ENCODE measurements at places on chromosomes 13 and 19. TPM values are rescaled to one million over a fixed set of nuclear protein-coding genes. Genes with fewer than 3 reads are reported as not detected.
A peak's percentile ranks its signal among the peaks of the same experiment; 100 is the strongest.

DNA sequence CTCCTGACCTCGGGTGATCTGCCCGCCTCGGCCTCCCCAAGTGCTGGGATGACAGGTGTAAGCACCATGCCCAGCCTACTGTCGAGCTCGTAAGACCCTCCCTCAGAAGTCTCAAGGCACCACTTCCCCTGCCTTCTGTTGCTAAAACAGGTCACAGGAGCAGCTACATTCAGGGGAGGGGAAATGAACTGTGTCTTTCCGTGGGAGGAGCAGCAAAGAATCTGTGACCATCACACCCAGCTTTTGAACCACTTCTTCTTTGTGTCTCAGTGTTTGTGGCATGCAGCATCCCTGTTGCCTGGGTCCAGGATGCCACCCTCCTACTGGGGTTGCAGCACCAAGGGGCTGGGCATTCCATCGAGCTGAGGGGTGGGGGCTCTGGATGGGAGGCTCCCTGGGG lies 7.7 kb upstream of the CSNK1G2 start:
- peaks cover 15% of the 10 kb centered on the region for H3K4me1 ChIP-seq
- DNase-seq = no peak
- H3K4me3 ChIP-seq = no peak overlapping the region

- no peaks in the 10 kb centered on the region for H3K27me3 ChIP-seq
- peaks cover 32% of the 10 kb centered on the region for H3K4me1 ChIP-seq
- peak overlapping the region; percentile 62 for H3K4me3 ChIP-seq
- H3K36me3 ChIP-seq = no peaks in the 10 kb centered on the region
- H3K27ac ChIP-seq = peak overlapping the region; percentile 97
These were observed 1.5 kb downstream of the PDS5B start for GRCh38 chr13:32587811-32588170.

GRCh38 chr13:110464556-110465333 lies 96.8 kb downstream of the RAB20 start:
- no peaks in the 10 kb centered on the region for H3K4me1 ChIP-seq
- H3K27me3 ChIP-seq = no peaks in the 10 kb centered on the region
- H3K36me3 ChIP-seq = peaks cover 21% of the 10 kb centered on the region
- no peak for DNase-seq
- H3K4me3 ChIP-seq = no peak overlapping the region

DNA sequence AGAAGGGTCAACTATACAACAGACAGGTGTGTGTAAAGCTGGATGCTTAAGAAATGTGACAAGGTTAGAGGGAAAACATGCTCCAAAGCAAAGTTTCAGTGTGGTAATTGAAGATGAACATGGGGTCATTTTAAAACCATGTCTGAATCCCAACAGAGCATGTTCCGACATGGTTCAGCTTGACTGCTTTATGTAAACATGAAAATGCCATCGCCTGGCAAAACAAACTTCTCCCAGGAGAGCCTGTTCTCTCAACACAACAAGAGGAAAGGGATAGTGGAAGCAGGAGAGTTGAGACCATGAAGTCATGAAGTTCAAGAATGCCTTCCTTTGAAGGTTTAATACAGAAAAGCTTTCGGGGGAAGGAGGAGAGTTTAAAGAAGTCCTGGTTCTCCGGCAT lies 85.8 kb downstream of the EPSTI1 start:
- H3K4me1 ChIP-seq = no peaks in the 10 kb centered on the region
- H3K4me3 ChIP-seq = no peak overlapping the region
- no peaks in the 10 kb centered on the region for H3K36me3 ChIP-seq
- H3K27ac ChIP-seq = no peak overlapping the region
- H3K27me3 ChIP-seq = no peaks in the 10 kb centered on the region

- peak overlapping the region; percentile 68 for H3K27ac ChIP-seq
- no peak overlapping the region for H3K4me3 ChIP-seq
- H3K4me1 ChIP-seq = peaks cover 10% of the 10 kb centered on the region
- no peaks in the 10 kb centered on the region for H3K36me3 ChIP-seq
- DNase-seq = no peak
These were observed 256.9 kb downstream of the SPRY2 start for GRCh38 chr13:80083853-80084676.

GRCh38 chr13:51552027-51552426 lies 32.2 kb upstream of the WDFY2 start:
- H3K4me1 ChIP-seq = peaks cover 24% of the 10 kb centered on the region
- no peaks in the 10 kb centered on the region for H3K27me3 ChIP-seq
- no peaks in the 10 kb centered on the region for H3K36me3 ChIP-seq
- no peak for DNase-seq
- H3K27ac ChIP-seq = no peak overlapping the region

Gene BRSK1
- total RNA-seq = 0.68 TPM

Gene RABAC1
- total RNA-seq = 125 TPM

- H3K36me3 ChIP-seq = no peaks in the 10 kb centered on the region
- peak within 1 kb of the TSS; percentile 12 for H3K4me3 ChIP-seq
These were observed at the start of gene C5AR1 for GRCh38 chr19:47309608-47310007. Gene C5AR1, plus strand, starts transcription at chr19:47309861. Its CDS starts 35 bp downstream, at chr19:47309896.

DNA sequence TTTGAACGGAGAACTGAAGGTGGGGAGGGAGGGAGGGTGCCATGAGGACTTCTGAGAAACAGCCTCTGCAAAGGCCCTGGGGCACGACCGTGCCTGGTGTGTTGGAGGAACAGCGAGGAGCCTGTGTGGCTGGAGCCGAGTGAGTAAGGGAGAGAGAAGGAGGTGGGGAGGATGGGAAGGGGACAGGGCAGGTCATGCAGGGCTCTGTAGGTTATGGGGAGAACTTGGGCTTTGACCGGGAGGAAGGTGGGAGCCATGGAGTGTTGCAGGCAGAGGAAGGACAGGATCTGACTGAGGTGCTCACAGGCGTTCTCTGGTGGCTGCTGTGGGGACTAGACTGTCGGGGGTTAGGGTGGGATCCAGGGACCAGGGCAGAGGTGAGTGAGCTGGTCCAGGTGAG lies 6.7 kb downstream of the MPND start:
- H3K27ac ChIP-seq = no peak overlapping the region
- H3K4me3 ChIP-seq = no peak overlapping the region
- peaks cover 30% of the 10 kb centered on the region for H3K36me3 ChIP-seq

- no peaks in the 10 kb centered on the region for H3K4me1 ChIP-seq
- H3K4me3 ChIP-seq = no peak overlapping the region
- DNase-seq = peak; percentile 66
These were observed 176.6 kb downstream of the KLF5 start for GRCh38 chr13:73235385-73235784.

Gene RFXANK
- total RNA-seq = 37.9 TPM

- H3K4me3 ChIP-seq = no peak overlapping the region
- no peaks in the 10 kb centered on the region for H3K27me3 ChIP-seq
- no peak for DNase-seq
- no peaks in the 10 kb centered on the region for H3K36me3 ChIP-seq
These were observed 59.8 kb upstream of the RFC3 start for GRCh38 chr13:33758113-33758512.

Gene RNF6
- total RNA-seq = 30.6 TPM

Gene GPC6
- total RNA-seq = 5.7 TPM

DNA sequence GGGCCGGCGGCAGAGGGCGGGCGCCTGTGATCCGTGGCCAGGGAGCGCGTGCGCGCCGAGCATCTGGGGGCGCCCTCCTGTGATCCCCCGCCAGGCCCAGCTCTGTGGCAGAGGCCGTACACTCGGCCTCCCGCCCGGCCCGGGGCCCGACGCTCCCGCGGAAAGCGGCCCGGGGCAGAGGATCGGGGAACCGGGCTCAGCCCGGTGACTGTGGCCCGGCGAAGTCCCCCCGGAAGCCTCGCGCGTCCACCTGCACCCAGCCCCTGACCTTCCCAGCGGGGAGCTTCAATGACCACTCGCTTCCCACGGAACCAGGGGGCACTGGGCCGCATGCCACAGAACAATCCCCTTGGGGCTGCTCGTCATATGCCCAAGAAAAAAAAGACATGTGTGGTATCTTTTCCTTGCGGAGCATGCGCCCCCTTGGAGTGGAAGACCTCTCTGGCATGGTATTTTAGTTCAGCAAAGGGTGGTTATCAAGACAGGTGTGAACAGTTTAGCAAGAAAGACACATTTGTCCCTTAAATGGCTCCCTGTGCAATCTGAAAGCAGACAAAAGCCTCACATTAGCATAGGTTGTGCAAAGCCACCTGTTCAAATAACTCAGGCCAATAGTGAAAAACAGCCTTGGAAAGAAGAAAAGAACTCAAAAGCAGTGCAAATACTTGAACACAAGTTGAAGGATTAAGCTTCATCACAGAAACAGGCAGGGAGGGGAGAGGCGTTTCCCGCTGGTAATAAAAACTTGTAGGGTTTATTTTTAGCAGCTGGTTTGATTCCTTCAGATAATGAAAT lies 290.9 kb upstream of the SOX21 start:
- no peak for DNase-seq
- H3K4me1 ChIP-seq = peaks cover 16% of the 10 kb centered on the region
- H3K36me3 ChIP-seq = no peaks in the 10 kb centered on the region
- H3K4me3 ChIP-seq = peak overlapping the region; percentile 41

Gene SLC6A16
- 0.23 TPM for total RNA-seq

- peaks cover 23% of the 10 kb centered on the region for H3K36me3 ChIP-seq
- peak overlapping the region; percentile 97 for H3K4me3 ChIP-seq
- peak overlapping the region; percentile 98 for H3K27ac ChIP-seq
- peak; percentile 87 for DNase-seq
These were observed 2.7 kb downstream of the TPM4 start for GRCh38 chr19:16078759-16079707.

- H3K4me3 ChIP-seq = no peak overlapping the region
- no peaks in the 10 kb centered on the region for H3K36me3 ChIP-seq
- H3K27me3 ChIP-seq = no peaks in the 10 kb centered on the region
- no peak for DNase-seq
- peaks cover 5% of the 10 kb centered on the region for H3K4me1 ChIP-seq
These were observed 111.4 kb upstream of the FRY start for GRCh38 chr13:31919971-31920726.

DNA sequence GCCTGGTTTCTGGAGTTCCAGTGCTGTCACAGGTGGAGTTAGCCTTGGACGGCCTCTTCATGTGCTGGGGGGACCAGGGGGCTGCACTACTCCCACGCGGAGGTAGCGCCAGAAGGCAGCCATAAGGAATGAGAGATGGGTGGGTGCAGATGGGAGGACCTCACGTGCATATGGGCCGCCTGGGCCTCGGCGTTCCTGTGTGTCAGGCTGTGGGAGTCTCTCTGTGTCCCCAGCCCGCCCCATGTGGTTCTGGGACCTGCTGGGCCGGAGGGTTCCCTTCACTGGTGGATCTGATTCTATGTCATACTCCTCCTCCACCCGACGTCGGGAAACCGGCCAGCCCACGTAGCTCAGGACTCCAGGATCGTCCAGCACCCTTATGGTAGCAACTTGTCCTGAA lies 149.0 kb upstream of the SOX1 start:
- H3K36me3 ChIP-seq = no peaks in the 10 kb centered on the region
- no peak overlapping the region for H3K27ac ChIP-seq
- peak; percentile 52 for DNase-seq
- H3K4me3 ChIP-seq = no peak overlapping the region

- peaks cover 51% of the 10 kb centered on the region for H3K36me3 ChIP-seq
- peak overlapping the region; percentile 83 for H3K4me3 ChIP-seq
- no peak for DNase-seq
- H3K27me3 ChIP-seq = no peaks in the 10 kb centered on the region
These were observed 1.3 kb downstream of the MAN2B1 start for GRCh38 chr19:12665281-12665573.

Gene LILRA6
- total RNA-seq = not detected

- DNase-seq = no peak
- H3K36me3 ChIP-seq = peaks cover 72% of the 10 kb centered on the region
- H3K27me3 ChIP-seq = no peaks in the 10 kb centered on the region
- no peak overlapping the region for H3K4me3 ChIP-seq
These were observed 36.7 kb downstream of the USPL1 start for GRCh38 chr13:30654430-30654829.

DNA sequence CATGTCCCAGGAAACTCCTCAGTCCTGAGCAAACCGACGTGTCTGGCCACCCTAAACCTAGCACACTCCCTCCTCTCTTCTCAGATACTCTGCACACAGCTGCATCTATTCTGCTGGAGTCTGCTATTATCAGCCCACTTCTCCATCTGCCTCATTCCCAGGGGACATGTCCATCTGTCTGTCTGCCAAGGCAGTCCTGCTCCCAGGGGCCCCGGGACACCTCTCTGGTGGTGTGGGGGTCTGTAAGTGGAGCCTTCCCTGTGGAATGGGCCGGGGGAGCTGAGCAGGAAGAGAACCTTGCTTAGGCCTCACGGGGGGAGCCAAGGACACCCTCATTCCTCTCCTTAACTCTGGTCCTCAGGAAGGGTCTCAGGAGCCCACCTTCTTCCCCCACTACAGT lies 72.7 kb downstream of the ERICH6B start:
- H3K4me1 ChIP-seq = no peaks in the 10 kb centered on the region
- no peak for DNase-seq
- no peaks in the 10 kb centered on the region for H3K27me3 ChIP-seq
- H3K36me3 ChIP-seq = no peaks in the 10 kb centered on the region

- H3K4me1 ChIP-seq = no peaks in the 10 kb centered on the region
- no peak overlapping the region for H3K27ac ChIP-seq
- H3K27me3 ChIP-seq = no peaks in the 10 kb centered on the region
- H3K4me3 ChIP-seq = no peak overlapping the region
These were observed 793.7 kb upstream of the ARGLU1 start for GRCh38 chr13:107361666-107362065.

Gene DCLK1
- 11.7 TPM for total RNA-seq

GRCh38 chr13:20390526-20391175 lies 135.0 kb downstream of the CRYL1 start:
- peaks cover 18% of the 10 kb centered on the region for H3K4me1 ChIP-seq
- no peak overlapping the region for H3K27ac ChIP-seq
- no peak for DNase-seq
- H3K27me3 ChIP-seq = no peaks in the 10 kb centered on the region
- H3K36me3 ChIP-seq = no peaks in the 10 kb centered on the region
- H3K4me3 ChIP-seq = no peak overlapping the region

GRCh38 chr13:30341815-30342570 lies 34.6 kb upstream of the KATNAL1 start:
- DNase-seq = peak; percentile 92
- no peaks in the 10 kb centered on the region for H3K36me3 ChIP-seq
- peaks cover 49% of the 10 kb centered on the region for H3K4me1 ChIP-seq
- no peak overlapping the region for H3K4me3 ChIP-seq

Gene ZNF586
- 20.6 TPM for total RNA-seq

GRCh38 chr19:10896851-10897526 lies 25.6 kb downstream of the CARM1 start:
- H3K27me3 ChIP-seq = no peaks in the 10 kb centered on the region
- DNase-seq = no peak
- H3K4me3 ChIP-seq = no peak overlapping the region
- H3K27ac ChIP-seq = no peak overlapping the region

DNA sequence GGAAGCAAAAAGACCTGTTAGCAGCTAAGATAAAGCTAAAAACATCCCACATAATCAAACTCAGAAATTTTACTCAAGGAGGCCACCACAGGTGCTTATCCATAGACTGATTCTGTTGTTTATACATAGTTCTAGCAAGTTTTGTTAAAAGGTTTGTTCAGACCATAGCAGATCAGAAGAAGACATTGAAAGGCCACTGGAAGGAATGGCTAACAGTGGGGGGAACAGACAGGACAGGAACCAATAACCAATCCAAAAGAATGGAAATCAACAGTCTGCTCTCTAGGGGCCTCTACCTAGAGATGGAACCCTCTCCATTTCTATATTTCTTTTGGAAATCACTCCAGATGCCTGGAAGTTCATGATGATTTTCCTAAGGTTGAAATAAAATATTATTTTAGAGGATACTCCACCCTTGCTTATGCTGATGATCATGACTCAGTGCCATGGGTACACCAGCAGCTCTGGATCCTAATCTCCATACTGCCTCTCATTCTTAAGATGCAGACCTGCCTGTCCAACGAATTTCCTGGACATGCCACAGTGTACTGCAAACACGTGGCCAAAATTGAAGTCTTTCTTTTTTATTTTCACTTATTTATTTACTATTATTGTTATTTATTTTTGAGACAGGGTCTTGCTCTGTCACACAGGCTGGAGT lies 260.0 kb downstream of the MYO16 start:
- DNase-seq = no peak
- no peak overlapping the region for H3K27ac ChIP-seq
- H3K4me3 ChIP-seq = no peak overlapping the region
- no peaks in the 10 kb centered on the region for H3K27me3 ChIP-seq

Measured in suprapubic skin (tissue), 4 donors.